PC-9 (cell line): ENCODE measurements at places on chromosomes 6 and 20.

DNA sequence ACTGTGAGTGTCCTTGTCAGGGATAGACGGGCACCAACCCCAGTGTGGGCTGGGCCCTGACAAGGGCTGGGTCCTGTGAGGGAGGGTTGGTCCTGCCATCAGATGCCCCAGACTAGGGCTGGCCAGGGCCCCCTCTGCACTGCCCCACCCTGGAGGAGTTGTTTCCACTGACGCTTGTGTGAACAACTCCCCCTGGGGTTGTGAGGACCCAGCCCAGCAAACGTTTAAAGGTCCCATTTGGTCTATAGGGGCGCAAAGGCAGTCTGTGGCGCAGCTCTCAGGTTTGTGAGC lies 104.1 kb downstream of the BMP7 start:
- no peak overlapping the region for H3K4me3 ChIP-seq
- no peaks in the 10 kb centered on the region for H3K36me3 ChIP-seq
- peaks cover 66% of the 10 kb centered on the region for H3K27me3 ChIP-seq
- no peak overlapping the region for H3K27ac ChIP-seq

DNA sequence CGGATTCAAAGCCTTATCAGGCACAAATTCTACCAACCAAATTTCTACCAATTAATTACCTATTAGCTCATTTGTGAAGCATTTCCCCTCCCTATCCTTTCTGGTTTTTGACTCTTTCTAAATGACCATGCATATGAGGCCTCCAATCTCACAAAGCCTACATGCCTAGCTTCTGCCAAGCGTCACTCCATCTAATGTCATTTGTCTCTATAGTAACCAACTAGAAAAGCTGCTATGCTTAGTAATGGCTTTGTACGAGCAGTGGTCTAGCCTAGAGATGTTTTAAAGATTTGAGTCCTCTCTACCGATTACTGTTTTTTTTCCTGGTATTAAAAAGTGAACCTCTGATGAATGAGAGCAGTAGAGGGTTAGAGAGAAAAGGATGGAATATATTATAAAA lies 4.8 kb upstream of the ASF1A start:
- peaks cover 11% of the 10 kb centered on the region for H3K4me1 ChIP-seq
- H3K4me3 ChIP-seq: no peak overlapping the region
- no peak overlapping the region for H3K27ac ChIP-seq
- H3K36me3 ChIP-seq: peaks cover under 1% of the 10 kb centered on the region; the same call in 1 of the 2 replicates
- no peak for DNase-seq

DNA sequence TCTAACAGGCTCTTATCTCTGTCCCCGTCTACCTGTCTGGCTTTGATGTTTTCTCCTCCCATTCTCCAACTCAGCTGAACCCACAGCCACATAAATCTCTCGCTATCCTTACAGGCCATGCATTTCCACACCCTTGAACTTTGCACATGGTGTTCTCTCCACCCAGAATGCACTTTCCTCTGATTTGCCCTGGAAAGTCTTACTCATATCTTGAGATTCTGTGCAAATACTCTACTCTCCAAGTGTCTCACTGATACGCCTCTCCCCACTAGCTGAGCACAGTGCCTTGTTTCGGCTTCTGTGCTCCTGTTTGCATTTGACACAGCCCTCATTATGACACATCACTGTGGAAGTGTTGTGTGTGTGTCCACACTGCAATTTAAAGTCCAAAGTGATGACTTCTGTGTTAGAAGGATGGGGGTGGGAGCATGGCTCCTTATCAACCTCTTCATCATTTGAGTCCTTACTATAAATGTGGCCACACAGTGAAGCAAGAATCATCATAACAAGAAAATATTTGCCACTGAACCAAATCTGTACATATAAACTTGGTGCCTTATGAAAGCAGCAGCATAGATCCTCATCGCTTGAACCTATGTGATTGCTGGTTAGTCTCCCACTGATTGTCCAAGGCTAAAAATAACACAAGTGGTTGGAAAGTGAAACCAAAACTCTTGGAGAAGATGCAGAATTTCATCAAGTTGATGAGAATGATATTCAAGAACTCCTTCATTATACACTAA lies 5.5 kb upstream of the PRELID3B start:
- no peaks in the 10 kb centered on the region for H3K36me3 ChIP-seq
- DNase-seq: no peak
- peak overlapping the region; percentile 46 for H3K4me3 ChIP-seq
- H3K27me3 ChIP-seq: no peaks in the 10 kb centered on the region

DNA sequence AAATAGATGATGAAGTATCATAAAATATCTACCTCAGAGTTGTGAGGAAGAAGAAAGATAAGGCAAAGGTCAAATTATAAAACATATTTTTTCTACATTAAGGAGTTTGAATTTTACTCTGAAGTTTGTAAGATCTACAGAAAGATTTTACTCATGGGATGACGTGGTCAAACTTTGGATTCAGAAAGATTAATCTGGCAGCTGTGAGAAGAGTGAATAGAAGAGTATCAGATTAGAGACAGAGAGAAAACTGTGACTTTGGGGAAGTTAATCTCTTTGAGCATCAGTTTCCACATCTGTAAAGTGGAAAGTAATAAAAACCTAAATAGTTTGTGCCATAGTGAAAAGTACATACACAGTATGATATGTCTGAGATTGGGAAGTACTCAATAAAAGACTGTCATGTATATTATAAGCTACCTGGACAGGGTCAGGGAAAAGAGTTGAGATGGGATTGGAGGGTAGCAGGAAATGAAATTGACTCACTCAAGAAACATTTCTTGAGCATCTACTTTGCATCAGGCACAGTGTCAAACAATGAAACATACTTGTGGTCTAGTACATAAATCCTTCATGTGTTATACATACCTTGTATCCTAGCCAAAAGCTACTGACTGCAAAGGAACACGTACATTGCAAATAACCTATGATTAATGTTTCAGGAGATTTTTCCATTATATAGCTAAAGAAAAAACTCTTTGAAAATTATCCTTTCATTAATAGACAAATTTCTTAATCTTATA lies 222.1 kb downstream of the TMEM200A start:
- H3K4me3 ChIP-seq: no peak overlapping the region
- H3K27me3 ChIP-seq: no peaks in the 10 kb centered on the region
- H3K27ac ChIP-seq: no peak overlapping the region

DNA sequence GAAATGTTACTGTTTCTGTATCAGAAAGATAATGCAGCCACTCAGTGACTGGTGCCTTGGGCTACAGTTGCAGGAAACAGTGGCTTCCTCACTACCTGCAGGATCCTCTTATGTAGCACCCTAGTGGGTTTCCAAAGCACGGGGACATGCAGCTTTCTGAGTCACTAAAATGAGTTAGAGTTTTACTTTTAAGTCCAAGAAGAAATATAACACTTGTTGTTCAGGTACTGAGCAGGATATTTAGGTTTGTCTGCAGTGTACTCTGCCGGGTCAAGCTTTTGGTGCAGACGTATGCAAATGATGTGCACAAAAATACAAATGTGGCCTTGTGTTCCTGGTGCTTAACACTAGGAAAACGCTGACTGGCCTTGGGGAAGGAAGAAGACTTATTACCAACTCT lies 22.0 kb downstream of the ACSS1 start:
- no peak for DNase-seq
- no peaks in the 10 kb centered on the region for H3K27me3 ChIP-seq
- peaks cover 11% of the 10 kb centered on the region; the same call in 1 of the 2 replicates for H3K4me1 ChIP-seq
- H3K4me3 ChIP-seq: no peak overlapping the region

DNA sequence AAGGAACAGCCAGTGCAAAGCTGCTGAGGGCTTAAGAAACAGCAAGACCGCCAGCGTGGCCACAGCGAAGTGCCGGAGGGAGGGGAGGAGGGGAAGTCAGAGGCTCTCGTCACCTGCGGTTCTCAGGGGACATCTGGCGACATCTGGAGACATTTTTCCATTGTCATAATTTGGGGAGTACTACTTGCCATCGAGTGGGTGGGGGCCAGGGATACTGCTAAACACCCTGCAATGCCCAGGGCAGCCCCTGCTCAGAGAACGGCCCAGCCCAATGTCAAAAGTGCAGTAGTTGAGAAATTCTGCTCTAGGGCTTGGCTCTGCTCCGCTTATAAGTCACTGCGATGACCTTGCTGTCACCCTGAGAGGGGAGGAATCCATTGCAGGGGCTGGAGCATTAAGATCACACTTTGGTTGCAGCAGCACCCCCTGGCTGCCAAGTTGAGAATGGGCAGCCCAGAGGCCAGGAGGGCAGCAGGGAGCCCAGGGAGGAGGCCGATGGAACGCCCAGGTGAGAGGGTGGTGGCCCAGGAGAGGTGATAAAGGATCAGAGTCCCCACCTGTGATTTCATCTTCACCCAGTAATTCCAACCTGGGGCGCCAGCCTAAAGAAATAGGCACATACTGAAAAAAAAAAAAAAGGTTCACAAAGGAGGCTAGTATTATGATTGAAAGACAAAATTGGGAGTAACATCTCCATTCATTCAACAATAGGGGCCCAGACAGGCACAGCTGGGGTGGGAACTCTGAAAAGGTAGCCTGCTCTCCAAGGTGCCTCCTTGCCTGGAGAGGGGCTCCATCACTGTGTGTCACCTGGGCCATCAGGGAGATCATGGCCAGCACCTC lies 218.2 kb downstream of the BMP7 start:
- H3K4me1 ChIP-seq: peaks cover 27% of the 10 kb centered on the region
- H3K36me3 ChIP-seq: no peaks in the 10 kb centered on the region
- peak overlapping the region; percentile 34; the same call in 1 of the 2 replicates for H3K4me3 ChIP-seq
- H3K27ac ChIP-seq: peak overlapping the region; percentile 85
- no peaks in the 10 kb centered on the region for H3K27me3 ChIP-seq

GRCh38 chr20:16533502-16533901 lies 39.7 kb downstream of the KIF16B start:
- DNase-seq: no peak
- no peaks in the 10 kb centered on the region for H3K36me3 ChIP-seq
- H3K27ac ChIP-seq: no peak overlapping the region
- H3K4me3 ChIP-seq: no peak overlapping the region

- H3K4me3 ChIP-seq: no peak overlapping the region
- H3K27me3 ChIP-seq: no peaks in the 10 kb centered on the region
- H3K27ac ChIP-seq: no peak overlapping the region
- H3K4me1 ChIP-seq: peaks cover 8% of the 10 kb centered on the region
Measured at GRCh38 chr6:136467186-136467585, 83.0 kb downstream of the MAP7 start.

DNA sequence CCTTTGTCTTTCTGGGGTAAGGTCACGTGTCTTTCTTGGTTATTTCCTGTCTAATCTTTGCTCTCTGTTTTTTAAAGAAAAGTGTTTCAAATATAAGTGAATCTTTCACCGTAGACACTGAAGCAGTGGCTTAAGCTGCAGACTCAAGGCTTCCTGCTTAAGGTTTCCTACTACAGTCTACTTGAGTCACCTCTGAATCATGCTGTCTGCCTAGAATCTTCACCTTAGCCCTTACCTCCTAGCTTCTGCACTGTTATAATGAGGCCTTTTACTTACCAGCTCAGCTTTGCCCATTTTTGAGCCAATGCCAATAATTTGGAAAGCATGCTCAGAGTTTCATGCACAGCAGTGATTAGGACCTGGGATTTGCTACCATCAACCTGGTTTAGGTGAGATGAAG lies 30.6 kb downstream of the ADGRF4 start:
- H3K4me1 ChIP-seq: peaks cover 30% of the 10 kb centered on the region
- H3K27ac ChIP-seq: peak overlapping the region; percentile 68
- H3K36me3 ChIP-seq: no peaks in the 10 kb centered on the region

- DNase-seq: no peak
- no peaks in the 10 kb centered on the region for H3K4me1 ChIP-seq
- H3K27me3 ChIP-seq: no peaks in the 10 kb centered on the region
- H3K4me3 ChIP-seq: no peak overlapping the region
- H3K36me3 ChIP-seq: peaks cover 6% of the 10 kb centered on the region; the same call in 1 of the 2 replicates
Measured at GRCh38 chr6:160057080-160057479, 64.5 kb upstream of the SLC22A1 start.
